Hematopoietic multipotent progenitor cell treated with erythropoietin and hydrocortisone succinate and interleukin-3 and kit ligand, for 6 days (in vitro differentiated cells): ENCODE measurements at places on chromosomes 4 and X.
A peak's percentile ranks its signal among the peaks of the same experiment; 100 is the strongest.

DNA sequence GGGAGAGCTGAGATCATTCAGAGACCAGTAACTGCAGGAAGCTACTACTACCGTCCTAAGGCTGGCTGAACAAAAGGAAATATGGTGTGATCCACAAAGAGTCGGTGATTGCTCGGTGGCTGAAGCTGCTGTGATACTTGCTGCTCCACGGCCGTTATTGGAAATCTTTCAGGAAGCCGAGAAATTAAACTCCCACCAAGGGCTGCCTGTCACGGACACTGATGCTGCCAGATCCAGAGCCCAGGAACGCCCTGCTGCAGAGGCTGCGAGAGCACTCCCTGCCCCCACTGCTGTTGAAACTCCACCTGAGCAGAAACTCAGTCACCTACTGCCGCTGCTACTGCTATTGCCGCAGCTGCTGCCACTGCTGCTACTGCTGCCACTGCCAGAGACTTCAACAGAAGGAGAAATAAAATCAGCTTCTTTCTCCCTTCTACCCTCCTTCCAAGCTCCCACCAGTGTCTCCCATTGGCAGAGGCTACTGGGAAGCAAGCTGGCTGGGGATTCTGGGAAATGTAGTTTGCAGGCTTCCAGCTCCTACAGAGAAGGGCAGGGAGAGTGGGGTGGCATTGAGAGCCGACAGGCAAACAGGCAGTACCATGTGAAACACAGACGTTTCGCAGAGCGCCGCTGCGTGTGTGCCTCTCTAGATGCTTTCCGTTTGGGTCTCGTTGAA lies 126.0 kb upstream of the ENPP6 start:
- DNase-seq: peak; percentile 90

DNA sequence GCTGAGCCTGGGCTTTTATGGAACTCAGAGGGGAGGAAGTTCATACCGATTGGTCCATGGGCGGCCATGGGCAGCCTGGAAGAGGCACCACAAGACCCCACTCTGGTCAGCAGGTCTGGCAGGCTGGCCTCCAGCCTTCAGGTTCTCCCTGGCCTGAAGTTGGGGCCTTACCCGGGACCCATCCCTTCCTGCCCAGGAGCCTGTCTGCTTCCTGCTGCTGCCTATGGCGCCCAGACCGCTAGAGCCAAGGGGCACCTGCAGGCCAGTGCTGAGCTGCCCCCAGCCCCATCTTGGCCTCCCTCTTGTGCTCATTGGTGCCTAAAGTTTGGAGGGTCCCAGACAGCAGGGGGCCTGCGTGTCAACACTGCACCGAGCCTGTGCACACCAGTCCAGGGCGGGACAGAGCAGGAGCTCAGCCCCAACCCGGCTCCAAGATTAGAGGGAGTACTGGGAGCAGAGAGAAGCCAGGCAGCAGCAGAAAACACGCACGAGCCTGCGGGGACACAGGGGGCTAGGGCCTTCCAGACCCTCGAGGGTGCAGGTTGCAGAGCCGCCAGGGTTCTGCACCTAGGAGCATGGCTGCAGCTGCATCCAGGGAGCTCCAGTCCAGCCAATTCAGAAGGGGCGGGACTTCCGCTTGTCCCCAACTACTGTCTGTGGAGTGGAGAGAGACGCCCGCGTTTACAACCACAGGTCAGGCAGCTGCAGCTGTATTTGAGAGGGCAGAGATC lies 30.7 kb upstream of the ZNF280C start:
- peak; percentile 3 for DNase-seq

GRCh38 chrX:108257556-108257955 lies 166.0 kb downstream of the ATG4A start:
- no peak for DNase-seq

- no peak for DNase-seq
These were observed 247.9 kb upstream of the GALNTL6 start for GRCh38 chr4:171565130-171565788.

DNA sequence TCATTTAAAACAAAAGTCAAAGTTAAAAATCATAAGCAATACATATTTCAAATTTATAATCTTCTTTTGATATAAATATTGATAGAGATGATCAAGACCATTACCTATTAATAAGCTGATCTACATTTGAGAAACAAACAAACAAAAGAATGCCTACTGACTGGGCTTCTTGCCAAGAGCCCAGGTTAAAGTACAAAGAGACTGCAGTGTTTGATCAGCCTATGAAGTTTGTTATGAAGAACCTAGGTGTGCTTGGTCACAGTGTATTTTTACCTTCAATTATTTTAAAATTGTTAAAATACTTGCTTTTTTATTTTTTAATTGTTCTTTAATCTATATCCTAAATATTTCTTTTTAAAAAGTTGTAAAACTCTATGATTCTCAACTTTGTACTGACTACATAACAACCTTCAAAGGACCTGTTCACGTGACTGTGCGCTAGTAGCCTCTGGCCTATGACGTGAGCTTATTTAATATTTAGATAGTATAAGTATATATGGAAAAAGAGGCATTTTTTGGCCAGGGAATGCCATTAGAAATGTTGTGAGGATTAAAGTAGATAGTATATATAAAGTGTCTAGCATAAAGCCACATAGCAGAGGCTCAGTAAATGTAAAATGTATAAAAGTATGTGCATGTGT lies 11.4 kb upstream of the SLC39A8 start:
- DNase-seq: no peak

DNA sequence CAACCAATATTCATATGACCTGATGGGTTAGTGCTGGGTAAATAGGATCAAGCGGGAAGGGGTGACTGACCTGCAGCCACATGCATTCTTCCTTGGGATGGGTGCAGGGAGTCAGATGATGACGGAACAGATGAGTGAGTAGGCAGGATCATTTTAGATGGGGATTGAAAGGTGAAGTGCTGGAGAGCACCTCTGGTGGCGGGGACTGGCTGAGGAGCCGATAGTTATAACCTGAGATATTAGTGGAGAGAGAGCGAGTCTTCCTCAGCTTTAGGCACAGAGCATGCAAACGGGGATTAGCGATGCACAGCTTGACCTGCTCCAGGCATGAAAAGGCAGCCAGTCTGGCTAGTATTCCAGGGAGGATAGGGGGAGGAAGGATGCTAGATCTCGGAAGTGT lies 99.1 kb downstream of the AFF1 start:
- DNase-seq: no peak

DNA sequence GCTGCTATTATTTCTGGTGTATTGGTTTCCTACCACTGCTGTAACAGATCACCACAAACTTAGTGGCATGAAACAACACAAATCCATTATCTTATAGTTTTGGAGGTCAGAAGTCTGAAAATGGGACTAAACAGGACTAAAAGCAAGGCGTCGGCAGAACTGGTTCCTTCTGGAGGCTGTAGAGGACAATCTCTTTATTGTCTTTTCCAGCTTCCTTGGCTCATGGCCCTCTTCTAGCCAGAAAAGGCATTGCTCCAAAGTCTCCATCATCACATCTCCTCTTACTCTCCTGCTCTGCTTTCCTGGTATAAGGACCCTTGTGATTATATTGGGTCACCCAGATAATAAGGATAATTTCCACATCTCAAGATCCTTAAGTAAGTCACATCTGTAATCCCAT lies 121.9 kb downstream of the CLCN4 start:
- no peak for DNase-seq

DNA sequence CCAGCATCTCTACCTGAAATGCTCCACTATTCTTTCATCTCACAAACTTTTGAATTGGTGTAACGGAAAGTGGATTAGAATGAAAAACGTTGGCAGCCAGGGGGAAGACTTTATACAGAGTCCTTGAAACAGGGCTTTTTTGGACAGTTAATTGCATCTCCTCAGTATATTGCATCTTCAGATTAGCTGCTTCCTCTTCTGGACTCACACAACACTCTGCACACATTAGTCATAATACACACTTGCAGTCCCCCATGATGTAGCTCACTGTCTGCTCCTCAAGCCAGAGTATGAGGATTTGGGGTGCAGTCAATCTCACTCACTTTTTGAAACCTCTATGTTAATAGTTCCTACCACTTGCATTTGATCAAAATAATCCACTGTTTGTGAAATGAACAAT lies 101.0 kb downstream of the ADGRA3 start:
- DNase-seq: no peak

DNA sequence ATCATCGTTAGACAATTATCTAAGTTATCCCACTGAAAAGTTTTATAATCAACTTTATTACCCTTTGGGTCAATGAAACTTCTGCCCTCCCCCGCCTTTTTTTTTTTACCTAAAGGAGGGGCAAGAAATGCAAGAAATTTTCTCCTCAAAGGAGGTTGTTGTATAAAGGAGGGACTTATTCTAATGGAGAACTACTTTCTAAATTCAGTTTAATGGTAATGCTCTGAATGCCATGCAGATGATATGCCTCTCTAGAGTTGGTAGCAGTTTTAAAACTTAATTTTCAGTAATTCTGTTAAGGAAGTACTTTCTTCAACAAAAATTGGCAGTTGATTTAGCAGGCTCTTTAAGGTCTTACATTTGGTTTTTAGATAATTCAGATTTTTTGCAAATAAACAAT lies 23.3 kb downstream of the PDLIM5 start:
- DNase-seq: no peak

DNA sequence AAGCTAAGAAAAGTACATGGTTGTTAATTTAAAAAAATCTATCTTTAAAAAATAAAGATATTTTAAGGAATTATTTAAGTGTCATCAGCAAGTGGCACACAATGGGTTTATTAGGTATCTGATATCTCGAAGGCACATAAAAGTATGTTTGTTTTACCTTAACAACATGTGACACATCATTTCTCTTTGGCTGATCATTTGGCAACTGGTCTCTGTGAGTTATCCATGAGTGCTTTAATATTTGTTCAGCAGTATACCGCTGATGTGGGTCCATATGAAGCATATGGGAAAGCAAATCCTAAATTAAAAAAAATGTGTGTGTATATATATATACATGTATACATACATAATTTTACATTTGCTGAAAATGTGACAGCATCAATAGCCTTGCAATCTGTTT lies 123.2 kb downstream of the RPS6KA6 start:
- no peak for DNase-seq

- DNase-seq: no peak
These were observed 1.0 kb upstream of the RNF150 start for GRCh38 chr4:141133999-141134995.

DNA sequence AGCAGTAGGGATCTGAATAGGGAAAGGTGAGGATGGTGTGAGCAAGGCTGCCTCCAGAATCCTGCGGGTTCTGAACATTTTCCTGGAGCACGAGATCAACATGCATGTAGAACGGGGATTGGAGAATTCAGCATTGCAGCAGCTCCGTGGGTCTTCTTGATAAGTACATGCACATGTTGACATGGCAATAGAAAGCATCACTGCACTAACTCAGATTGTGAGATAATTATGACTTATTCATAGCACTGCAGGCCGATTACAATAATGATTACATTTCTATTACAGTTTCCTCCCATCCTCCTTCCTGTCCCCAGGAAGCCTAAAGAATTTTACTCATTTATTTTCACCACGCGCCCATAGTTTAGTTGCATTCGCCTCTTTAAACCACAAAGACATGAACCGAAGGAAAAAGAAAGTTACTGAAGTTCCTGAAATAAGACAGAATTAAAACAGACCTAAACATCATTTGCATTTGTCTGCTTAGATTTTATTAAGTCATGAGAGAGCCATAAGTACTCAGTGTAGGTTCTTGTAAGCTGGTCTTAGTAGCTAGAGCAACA lies 61.3 kb upstream of the ARX start:
- DNase-seq: no peak

DNA sequence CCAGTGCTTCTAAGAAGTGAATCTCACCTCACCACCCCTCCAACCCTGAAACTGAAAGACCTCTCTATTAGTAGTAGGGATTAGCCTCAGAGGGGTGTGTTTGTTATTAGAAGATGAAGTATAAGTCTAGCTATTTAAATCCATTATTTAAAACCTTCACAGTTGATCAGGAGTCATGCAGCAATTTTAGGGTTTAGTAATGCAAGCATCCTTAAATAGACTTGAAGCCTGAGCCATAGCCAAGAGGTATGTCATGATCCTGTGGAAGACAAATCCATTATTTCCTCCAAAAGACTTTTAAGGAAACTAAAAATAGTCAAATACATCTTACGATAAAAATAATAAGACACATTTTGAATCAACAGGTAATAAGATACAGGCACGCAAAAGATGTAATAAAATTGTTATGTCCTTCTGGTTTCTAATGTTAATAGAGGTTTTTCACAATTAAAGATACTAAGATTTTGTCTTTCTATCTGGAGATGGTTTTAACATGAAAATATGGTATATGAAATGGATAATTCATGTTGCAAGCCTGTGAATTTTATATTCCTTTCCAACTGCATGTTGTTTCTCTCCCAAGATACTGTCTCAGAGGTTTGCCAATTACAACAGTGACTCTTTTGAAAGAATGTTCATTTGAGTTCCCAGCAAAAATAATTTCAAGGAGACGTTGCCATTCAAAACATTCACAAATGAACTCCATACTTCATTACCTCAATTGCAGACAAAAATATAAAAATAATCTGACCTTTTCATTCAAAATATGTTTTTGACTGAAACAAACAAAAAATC lies 68.0 kb downstream of the LUZP4 start:
- DNase-seq: no peak

DNA sequence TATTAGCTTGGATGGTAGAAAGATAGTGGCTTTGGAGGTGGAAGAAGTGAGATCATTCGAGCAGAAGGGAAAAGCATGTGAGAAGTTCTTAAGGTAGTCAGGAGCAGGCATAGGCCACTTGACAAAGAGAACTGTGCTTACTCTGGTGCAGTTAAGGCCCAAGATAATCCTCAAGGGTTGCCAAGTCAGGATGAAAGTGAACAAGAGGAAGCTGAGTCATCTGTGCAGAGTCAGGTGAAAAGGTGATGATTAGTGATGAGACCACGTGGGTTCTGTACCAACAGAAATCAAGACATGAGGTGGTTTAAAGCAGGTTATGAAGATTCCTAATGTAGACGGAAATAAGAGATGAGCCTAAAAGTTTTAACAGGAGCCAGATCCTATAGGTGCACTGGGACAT lies 369.8 kb downstream of the DTHD1 start:
- DNase-seq: no peak

DNA sequence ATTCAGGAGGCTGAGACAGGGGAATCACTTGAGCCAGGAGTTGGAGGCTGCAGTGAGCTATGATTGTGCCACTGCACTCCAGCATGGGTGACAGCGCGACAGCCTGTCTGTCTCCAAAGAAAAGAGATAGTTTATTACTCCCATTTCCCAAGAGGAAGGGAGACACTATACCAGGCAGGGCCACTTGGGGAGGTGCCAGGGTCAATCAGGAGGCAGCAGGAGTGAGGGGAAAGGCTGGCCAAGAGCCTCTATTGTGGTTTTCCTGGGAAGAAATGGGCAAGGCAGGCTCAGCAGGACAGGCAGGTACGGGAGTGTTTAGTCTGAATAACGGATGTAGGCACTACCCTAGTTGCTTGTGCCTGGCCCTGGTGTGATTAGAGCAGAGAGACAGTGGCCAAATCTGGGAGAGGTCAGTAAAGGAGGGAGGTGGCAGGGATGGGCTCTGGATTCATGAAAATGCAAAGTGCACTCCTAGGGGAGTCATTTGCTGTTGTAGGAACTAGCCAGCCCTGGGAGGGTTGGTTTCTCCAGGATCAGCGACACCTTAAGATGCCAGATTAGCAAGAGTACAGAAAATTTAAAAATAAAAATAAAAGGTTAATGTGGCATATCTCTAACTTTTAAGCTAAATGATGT lies 20.2 kb upstream of the CDKN2AIP start:
- DNase-seq: no peak
